Adipocyte (in vitro differentiated cells): ENCODE measurements at places on chromosomes 1 and 21.

GRCh38 chr1:78624035-78624434 lies 3.8 kb downstream of the IFI44L start:
- DNase-seq, result no peak

DNA sequence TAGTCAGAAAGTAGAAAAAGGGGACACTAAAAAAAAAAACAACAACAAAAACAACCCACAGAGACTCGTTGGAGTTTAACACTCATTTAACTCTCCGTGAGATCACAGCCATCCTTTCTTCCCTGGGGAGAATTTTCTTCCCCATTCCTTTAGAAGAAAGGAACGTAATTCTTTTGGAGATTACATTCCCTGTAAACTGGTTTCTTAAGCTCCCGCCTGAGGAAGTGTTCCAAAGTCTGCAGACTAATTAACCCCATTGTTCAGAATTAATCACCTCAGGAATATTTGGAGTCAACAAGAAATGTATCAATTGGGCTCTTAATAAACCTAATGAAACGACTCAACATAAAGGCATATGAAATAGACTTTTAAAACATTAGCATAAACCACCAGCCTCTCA lies 228.2 kb upstream of the CSF3R start:
- DNase-seq, result no peak

DNA sequence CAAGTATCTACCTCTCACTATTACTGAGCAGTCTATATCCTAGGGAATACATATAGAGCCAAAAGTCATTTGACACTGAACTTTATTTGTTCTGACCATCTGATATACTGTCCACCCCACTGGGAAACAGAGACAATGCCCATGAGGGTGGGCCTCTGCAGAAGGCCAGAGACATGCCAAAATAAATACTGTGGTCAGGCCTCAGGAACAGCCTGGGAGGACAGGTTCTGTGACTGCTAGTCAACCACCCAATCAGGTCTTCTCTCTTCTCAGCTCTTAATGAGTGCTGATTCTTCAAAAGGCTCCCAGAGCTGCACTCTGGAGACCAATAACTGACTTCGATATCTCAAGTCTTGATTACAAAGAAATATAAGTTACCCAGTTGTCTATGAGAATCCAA lies 5.5 kb upstream of the ANKRD35 start:
- peak; percentile 34 for DNase-seq

- peak; percentile 79 for DNase-seq
These were observed 13.7 kb downstream of the ALX3 start for GRCh38 chr1:110056776-110057175.

- peak; percentile 89 for DNase-seq
These were observed at the start of gene ZNF436 for GRCh38 chr1:23369335-23370013. TSS of gene ZNF436 (minus strand) at chr1:23369836. CDS start at chr1:23368005, 1,831 bp downstream.

DNA sequence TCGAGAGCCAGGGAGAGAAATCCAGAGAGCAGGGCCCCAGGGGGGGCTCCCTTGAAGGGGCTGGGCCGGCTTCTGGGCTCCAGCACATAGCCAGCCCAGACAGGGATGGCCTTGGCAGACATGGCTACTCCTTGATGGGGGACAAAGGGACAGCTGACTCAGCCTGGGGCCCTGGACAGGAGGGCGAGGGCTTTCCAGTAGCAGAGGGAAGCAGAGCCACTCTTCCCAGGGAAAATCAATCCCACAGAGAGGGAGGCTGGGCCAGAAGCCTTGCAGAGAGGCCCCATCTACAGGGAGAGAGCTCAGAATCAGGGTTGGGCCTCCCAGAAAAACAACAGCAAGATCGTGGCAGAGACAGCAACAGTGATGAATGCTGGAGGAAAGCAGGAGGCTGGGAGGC lies 15.6 kb downstream of the IGFN1 start:
- peak; percentile 41 for DNase-seq

GRCh38 chr1:39926343-39926793 lies 24.7 kb upstream of the MYCL start:
- no peak for DNase-seq

DNA sequence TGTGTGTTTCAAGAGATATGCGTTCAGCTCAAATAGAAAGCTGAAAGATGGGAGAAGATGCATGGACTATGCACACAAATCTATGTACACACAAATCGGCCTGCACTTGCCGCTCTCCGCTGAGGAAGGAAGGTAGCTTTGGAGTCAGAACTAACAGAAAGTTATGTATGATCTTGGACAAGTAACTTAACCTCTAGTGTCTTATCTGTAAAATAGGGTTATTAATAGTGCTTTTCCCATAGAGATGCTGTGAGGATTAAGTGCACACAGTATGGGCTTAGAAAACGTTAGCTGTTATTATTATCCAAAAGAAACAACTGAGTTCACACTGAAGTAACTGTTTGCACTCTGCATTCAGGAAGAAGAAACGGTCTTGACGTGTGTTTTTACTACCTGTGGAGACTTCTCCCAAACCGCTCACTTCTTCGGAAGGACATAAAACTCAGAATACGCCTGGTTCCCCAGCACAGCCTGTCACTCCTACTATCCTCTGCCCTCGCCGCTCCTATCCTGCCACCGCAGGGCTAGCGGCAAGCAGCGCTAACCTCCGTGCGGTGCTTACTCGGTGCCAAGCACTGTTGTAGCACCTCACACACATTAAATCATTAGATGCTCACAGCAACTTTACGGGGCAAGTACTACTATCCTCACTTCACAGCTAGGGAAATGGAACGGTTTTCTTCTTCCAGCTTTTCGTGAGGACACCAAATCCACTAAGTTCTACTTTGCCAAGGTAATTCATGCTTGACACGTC lies 1.3 kb downstream of the TGFBR3 start:
- DNase-seq, result peak; percentile 60

DNA sequence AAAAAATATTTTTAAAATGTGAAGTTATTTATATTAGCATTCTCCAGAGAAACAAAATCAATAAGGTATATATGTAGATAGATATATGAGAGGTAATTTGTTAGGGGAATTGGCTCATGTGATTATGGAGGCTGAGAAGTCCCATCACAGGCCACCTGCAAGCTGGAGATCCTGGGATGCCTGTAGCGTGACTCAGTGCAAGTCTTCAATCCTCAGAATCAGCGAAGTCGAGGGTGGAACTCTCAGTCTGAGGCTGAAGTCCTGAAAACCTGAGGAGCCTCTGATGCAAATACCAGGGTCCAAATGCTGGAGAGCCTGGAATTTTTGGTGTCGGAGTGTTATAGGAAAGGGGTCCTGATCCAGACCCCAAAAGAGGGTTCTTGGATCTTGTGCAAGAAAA lies 658.5 kb downstream of the USP25 start:
- DNase-seq, result no peak

DNA sequence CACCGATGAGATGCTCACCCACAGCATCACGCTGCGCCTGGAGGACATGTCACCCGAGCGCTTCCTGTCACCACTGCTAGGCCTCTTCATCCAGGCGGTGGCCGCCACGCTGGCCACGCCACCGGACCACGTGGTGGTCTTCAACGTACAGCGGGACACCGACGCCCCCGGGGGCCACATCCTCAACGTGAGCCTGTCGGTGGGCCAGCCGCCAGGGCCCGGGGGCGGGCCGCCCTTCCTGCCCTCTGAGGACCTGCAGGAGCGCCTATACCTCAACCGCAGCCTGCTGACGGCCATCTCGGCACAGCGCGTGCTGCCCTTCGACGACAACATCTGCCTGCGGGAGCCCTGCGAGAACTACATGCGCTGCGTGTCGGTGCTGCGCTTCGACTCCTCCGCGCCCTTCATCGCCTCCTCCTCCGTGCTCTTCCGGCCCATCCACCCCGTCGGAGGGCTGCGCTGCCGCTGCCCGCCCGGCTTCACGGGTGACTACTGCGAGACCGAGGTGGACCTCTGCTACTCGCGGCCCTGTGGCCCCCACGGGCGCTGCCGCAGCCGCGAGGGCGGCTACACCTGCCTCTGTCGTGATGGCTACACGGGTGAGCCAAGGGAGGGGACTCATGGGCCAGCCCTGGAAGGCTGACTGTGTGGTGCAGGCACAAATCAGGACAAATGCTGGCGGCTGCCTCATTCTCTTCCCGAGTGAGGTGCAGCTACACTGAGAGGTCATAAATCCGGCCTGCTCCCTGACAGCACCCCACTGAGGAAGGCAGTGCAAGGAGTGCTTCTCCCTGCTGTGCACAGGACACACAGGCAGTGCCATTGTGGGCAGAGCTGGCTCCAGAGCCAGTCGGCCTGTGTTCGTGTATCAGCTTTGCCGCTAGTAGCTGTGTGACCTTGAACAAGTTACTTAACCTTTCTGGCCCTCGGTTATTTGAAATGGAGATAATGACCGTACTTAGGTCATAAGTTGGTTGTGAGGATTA lies 9.4 kb downstream of the CELSR2 start:
- DNase-seq, result no peak

GRCh38 chr1:62832276-62832675 lies 48.3 kb downstream of the ATG4C start:
- no peak for DNase-seq

GRCh38 chr1:45583666-45584350 lies at the start of gene NASP:
TSS of gene NASP (plus strand) at chr1:45584041. CDS start at chr1:45584147, 106 bp downstream.
- peak; percentile 91 for DNase-seq

DNA sequence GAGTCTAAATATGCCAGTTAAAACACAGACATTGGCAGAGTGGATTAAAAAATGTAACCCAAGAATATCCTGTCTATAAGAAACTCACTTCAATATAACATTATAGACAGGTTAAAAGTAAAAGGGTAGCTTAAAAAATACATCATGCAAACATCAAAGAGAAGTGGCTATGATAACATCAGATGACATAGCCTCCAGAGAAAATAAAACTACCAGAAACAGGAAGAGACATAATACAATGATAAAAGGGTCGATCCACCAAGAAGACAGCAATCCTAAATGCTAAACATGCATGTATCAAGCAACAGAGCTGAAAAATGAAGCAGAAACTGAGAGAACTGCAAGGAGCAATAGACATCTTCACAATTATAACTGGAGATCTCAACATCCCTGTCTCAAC lies 190.2 kb upstream of the NR5A2 start:
- DNase-seq, result no peak

- DNase-seq, result no peak
These were observed 16.2 kb downstream of the ROR1 start for GRCh38 chr1:63789856-63790605.

DNA sequence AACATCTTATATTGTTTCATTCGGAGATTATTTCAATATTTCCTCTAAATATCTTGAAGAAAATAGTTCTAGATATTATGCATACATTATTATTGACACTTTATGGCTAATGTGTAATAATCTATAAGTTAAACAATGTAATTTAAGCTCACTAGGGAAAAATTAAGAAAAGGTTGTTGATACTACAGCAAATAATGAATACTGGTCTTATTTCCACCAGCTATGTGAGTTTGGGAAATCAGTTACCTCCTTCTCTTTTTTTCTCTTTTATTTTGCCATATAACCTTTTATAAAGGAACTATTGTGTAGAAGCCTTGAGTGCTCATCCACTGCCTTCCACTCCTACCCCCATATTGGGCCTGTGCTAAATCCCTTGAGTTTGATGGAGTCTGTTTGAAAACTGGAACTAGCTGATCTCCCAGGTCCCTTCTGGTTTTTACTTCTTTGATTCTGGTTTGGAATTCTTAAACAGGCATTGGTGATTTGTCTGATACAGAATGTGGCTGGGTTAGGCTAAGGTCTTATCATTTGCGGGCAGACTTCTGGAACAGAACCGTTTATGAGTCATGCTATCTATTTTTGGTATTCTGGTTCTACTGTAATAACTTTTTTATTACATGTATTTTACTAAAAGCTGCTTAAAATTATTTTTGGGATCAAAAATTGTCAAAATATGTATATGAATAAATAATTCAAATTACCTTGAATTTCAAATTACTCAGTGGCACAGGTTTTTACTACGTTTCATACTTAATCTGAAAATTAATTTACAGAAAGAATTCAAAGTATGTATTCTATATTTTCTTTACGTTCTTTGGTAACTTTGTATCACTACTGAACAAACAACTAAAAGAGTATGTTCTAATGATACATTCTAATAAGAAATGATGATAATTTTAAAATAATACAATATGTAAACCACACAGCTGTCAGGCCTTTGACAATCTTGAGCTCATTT lies 5.0 kb upstream of the CDC14A start:
- DNase-seq, result no peak

- DNase-seq, result peak; percentile 100
These were observed at the start of gene CDC20 for GRCh38 chr1:43358746-43359693. TSS of gene CDC20 (plus strand) at chr1:43358981. CDS start at chr1:43359216, 235 bp downstream.

- no peak for DNase-seq
These were observed 4.8 kb downstream of the TTLL7 start for GRCh38 chr1:83994111-83994510.

DNA sequence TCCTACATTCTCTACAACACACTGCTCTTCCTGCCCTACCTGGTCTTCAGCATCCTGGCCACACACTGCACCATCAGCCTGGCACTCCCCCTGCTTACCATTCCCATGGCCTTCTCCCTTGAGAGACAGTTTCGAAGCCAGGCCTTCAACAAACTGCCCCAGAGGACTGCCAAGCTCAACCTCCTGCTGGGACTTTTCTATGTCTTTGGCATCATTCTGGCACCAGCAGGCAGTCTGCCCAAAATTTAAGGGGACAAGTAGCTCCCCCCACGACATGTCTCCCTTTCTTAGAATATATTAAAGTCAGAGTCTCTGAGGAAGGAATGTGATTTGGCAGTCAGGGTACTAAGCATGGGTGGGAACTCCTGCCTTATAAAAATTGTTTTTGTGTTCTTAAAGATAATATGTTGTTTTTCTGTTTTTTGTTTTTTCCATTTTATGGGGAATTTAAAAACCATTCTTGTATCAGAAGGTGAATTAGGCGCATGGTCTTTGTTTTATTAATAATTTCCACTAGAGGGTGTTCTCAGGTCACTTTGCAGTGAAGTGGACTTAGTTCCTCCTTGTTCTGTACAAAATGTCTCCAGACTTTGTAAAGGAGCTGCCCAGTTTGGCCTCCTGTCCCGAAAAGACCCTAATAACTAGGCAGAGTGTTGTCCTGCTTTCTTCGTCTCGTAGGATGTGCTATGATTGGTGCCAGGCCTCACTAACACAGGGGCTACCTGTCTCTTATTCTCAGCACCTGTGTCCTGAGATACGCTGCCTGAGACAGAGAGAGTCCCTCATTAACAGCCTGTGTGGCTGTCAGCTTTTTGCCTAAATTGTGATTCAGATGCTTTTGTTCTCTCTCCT lies 13.1 kb downstream of the UBIAD1 start:
- DNase-seq, result peak; percentile 34

GRCh38 chr1:22447621-22448111 lies 4.0 kb upstream of the ZBTB40 start:
- DNase-seq, result peak; percentile 83

DNA sequence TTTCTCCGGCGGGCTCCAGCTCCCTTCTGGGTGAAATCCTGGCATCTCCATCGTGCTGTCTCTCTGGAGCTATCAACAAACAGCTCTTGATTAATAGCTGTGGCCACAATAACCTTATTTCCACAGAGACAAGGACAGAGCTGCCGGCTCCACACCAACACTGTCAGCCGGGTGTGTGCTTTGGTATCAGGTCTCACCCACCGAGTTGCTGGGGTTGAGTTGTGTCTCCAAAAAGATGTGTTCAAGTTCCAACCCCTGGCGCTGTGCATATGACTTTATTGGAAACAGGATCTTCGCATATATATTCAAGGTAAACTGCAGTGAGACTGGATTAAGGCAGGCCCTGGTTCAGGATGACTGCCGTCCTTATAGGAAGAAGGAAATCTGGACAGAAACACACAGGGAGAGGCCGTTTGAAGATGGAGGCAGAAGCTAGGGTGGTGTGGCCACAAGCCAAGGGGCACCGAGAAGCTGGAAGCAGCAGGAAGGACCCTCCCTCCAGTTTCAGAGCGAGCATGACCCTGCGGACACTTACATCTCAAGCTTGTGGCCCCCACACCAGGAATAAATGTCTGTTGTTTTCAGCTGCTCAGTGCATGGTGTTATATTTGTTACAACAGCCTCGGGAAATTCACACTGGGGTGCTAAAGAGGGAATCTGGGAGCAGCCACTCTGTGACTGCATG lies 88.4 kb upstream of the TMPRSS2 start:
- DNase-seq, result no peak
